Mesothelial cell of epicardium (in vitro differentiated cells): ENCODE measurements at places on chromosomes 3 and 15. TPM values are rescaled to one million over a fixed set of nuclear protein-coding genes. Genes with fewer than 3 reads are reported as not detected.

The FBXO40 gene
- not detected in 3 replicates for total RNA-seq

The TKT gene
- 181 to 185 TPM (median 181 TPM) in 3 replicates for total RNA-seq

The PLA2G4E gene
- total RNA-seq: not detected in 3 replicates

GRCh38 chr15:62929000-62929357, 113.6 kb upstream of the TPM1 start:
- H3K4me1 ChIP-seq: peaks cover 12% of the 10 kb centered on the region
- no peaks in the 10 kb centered on the region for H3K36me3 ChIP-seq
- H3K4me3 ChIP-seq: no peak overlapping the region
- no peak for DNase-seq
- H3K27me3 ChIP-seq: no peaks in the 10 kb centered on the region

- H3K27ac ChIP-seq: no peak overlapping the region
- no peaks in the 10 kb centered on the region for H3K36me3 ChIP-seq
- peaks cover 22% of the 10 kb centered on the region for H3K4me1 ChIP-seq
- H3K27me3 ChIP-seq: peaks cover 24% of the 10 kb centered on the region
- H3K4me3 ChIP-seq: no peak overlapping the region
Measured at GRCh38 chr3:126289096-126289495, 68.1 kb downstream of the KLF15 start.

DNA sequence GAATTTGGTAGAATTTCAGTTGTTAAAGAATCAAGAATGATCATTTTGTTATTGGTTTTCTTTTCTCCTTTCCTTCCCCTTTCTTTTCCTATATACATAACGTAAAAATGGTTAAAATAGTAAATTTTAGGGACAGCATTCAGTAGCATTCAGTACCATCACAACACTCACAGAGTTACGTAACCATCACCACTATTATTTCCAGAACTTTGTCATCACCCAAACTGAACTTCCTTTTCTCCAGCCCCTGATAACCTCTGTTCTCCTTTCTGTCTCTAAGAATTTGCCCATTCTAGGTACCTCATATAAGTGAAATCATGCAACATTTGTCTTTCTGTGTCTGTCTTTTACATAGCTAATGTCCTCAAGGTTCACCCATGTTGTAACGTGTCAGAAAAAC, 165.3 kb downstream of the AKAP13 start:
- peaks cover 12% of the 10 kb centered on the region for H3K4me1 ChIP-seq
- H3K4me3 ChIP-seq: no peak overlapping the region
- H3K27me3 ChIP-seq: no peaks in the 10 kb centered on the region
- peaks cover 16% of the 10 kb centered on the region for H3K36me3 ChIP-seq
- no peak for DNase-seq
- H3K27ac ChIP-seq: no peak overlapping the region

- no peak overlapping the region for H3K27ac ChIP-seq
- H3K4me3 ChIP-seq: no peak overlapping the region
- no peaks in the 10 kb centered on the region for H3K4me1 ChIP-seq
- H3K36me3 ChIP-seq: no peaks in the 10 kb centered on the region
- H3K27me3 ChIP-seq: no peaks in the 10 kb centered on the region
- no peak for DNase-seq
Measured at GRCh38 chr3:32508711-32509110, 6.1 kb upstream of the CMTM6 start.
